ENCODE measurements at places on chromosomes 12 and 14.

GRCh38 chr12:118495296-118495695, 118.9 kb downstream of the SUDS3 start:
- no peak for DNase-seq

GRCh38 chr12:81722004-81722403, 37.1 kb downstream of the PPFIA2 start:
- no peak for DNase-seq

DNA sequence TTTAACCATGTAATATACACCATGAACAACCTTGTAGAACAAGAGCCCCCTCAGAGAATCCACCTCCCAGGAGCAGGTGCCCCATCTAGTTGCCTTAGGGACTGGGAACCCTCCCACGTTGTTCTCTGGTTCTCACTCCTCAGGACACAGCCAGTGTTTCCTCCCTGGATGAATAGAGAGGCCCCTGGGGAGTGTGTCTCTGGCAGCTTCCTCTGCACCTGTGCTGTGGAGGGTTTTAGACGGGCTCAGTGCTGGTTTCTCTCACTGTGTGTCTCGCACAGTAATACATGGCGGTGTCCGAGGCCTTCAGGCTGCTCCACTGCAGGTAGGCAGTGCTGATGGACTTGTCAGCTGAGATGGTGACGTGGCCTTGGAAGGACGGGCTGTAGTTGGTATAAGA, 581.3 kb downstream of the TMEM121 start:
- DNase-seq: no peak

DNA sequence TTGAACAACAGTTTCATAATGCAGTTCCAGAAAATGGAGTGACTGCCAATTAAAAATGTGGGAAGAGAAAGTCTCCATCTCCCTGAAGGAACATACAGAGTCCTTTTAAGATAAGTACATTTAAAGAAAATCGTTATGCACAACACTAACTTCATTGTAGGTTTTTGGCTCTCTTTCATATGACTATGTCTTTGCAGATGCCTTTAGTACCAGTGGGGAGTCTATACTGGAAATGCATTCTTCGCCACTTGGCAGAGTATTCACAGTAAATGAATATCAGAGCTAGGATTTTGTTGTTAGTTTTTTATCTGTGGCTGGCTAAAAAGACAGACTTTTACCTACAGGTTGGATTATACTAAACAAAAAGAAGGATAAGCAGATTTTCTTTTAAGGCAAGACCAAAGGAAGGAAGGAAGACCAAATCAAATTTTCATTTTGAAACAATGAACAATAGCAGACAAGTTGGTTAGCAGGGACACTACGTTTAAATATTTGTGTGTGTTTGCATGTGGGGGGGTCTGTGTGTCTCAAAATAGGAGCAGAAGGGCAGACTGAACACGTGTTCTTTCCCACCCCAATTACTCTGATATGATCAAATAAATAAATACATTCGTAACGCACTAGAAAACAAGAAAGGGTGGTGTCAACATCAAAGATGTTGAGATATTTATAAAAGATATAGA, 124.5 kb downstream of the BTG1 start:
- DNase-seq: no peak

DNA sequence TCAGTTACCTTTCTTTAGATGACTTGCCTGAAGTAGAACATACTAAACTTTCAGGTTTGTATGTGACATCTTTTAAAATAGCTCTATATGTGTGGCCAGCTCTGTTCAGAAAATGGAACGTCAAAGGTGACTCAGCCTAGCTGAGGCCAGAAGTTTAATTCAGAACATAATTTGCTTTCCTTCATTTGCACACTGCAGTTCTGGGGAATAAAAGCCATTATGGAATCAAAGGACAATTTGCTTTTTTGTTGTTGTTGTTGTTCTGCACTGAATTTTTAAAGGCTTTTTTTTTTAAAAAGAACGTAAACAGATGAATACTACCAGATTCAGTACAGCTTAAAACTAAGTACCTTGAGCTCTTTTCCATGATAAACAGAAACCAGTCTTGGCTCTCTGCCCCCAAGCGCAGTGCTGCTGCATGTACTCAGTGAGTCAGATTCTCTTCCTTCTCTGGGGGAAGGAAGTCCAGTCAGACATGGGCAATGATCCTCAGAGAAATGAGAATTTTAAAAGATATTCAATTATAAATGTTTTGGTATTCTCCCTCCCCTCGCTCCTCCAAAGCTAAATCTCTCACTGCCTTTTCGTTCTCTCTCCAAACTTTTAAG, 644.2 kb downstream of the NOVA1 start:
- no peak for DNase-seq

- no peak for DNase-seq
Measured at GRCh38 chr14:71365361-71365760, 458.1 kb downstream of the PCNX1 start.

- DNase-seq: no peak
Measured at GRCh38 chr14:91027561-91027960, 32.9 kb downstream of the RPS6KA5 start.

- DNase-seq: no peak
Measured at GRCh38 chr12:67052981-67053380, 216.2 kb upstream of the CAND1 start.

DNA sequence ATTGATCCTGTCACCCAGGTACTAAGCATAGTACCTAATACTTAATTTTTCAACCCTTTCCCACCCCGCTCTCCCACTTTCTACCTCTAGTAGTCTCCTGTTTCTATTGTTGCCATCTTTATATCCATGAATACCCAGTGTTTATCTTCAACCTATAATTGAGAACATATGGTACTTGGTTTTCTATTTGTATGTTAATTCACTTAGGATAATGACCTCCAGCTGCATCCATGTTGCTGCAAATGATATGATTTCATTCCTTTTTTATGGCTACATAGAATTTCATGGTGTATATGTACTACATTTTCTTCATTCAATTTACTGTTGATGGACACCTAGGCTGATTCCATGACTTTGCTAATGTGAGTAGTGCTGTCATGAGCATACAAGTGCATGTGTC, 547.3 kb upstream of the NOVA1 start:
- no peak for DNase-seq

- no peak for DNase-seq
Measured at GRCh38 chr14:21036751-21037150, 2.1 kb upstream of the RNASE13 start.

- DNase-seq: peak; percentile 57
Measured at GRCh38 chr12:4215229-4216186, 58.1 kb upstream of the CCND2 start.

GRCh38 chr12:89092297-89092696, 260.0 kb downstream of the DUSP6 start:
- DNase-seq: peak; percentile 57

DNA sequence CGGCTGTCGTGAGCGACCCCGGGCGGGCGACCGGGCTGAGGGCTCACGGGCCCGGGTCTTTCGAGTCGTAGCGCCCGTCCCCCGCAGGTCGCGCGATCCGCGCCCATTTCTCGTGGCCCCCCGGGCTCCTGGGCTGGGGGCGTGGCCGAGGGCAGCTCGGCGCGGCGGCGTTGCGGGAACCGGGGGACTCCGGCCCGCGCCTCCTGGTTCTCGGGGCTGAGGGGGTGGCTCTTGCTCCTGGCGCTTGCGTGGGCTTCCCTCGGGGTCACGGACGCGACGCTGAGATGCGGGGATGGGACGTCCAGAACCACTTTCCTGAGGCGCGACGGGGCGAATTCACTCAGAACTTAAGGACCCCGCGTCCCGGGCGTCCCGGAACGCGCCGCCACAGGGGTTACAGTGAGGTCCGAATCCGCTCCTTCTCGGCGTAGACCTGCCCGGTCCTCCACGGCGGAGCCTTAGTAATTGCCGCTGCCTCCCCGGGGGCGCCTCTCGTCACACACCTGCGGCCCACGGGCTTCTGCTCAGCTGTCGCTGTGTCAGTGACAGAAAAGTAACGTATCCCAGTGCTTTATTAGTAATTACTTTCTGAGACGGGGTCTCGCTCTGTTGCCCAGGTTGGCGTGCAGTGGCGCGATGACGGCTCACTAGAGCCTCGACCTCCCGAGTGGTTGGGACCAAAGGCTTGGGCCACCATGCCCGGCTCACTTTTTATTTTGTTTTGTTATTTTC, 606 bp downstream of the EP400 start:
- DNase-seq: peak; percentile 43

DNA sequence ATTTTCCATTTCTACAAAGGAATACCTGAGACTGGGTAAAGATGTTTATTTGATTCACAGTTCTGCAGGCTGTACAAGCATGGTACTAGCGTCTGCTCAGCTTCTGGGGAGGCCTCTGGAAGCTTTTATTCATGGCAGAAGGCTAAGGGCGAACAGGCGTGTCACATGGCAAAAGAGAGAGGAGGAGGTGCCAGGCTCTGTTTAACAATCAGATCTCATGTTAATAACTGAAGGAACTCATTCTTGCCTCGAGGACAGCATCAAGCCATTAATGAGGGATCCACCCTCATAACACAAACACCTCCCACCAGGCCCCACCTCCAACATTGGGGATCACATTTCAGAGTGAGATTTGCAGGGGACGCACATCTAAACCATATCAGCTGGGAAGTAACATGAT, 36.0 kb downstream of the PRB3 start:
- DNase-seq: no peak

DNA sequence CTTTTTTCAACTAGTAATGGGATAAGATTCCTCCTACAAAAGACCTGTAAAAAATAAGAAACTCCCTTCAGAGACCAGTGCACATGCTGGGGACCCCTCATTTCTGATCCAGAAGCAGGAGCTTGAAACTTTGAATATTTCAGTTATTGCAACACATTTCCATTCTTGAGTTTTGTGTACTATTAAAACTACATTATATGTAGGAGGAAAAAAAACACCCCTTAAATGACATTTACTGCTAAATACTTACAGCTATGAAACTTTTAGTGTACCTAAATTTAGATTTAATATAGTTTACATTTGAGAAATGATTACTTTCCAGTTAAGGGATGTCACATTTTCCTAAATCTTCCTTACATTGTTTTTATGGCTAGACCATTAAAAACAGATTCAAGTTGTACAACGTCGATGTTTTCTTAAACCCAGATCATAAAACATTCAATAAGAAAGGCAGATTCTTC, 4.1 kb downstream of the LRIG3 start:
- no peak for DNase-seq

DNA sequence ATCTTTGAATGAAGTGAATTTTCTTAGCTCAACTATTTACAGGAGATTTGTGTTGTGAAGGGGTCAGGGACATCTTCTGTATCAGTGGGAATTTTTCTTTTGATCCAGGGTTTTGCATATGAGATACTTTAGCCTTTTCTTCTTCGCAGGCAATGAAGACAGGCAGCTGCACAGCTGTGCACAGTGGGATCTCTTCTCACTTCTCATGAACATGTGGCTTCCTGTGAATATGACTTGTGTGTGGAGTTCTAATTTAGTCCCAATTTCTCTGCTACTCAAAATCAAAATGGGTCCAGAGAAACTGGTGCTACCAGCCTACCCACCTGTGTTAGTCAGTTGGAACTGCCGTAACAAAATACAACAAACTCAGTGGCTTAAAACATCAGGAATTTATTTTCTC, 37.8 kb downstream of the ARF6 start:
- no peak for DNase-seq

- DNase-seq: no peak
Measured at GRCh38 chr14:63901434-63902085, 48.8 kb downstream of the SYNE2 start.

- DNase-seq: no peak
Measured at GRCh38 chr12:25126101-25126500, 68.9 kb downstream of the DNAI7 start.

DNA sequence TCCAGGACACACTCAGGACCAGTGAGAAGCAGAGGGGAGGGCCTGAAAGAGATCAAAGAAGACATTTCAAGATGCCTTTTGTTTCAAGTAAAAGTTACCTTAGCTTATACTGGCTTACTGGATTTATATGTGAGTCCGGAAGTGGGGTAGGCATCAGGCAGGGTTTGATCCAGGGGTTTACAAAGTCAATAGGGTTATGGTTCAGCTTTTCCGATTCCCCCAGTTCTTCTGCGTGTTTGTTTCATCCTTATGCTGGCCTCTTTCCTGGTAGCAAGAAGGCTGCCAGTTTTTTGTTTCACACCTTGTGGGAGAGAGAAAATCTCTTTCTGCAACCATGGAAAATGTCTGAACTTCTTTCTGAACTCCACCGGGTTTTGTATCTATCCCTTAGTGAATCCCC, 126.3 kb downstream of the ESRRB start:
- no peak for DNase-seq

- DNase-seq: peak; percentile 87
Measured at GRCh38 chr12:109052414-109053323, at the start of gene USP30. Gene USP30, plus strand, starts transcription at chr12:109052576. Its CDS starts 103 bp downstream, at chr12:109052679.

GRCh38 chr12:70122804-70123203, 120.4 kb upstream of the CNOT2 start:
- no peak for DNase-seq

DNA sequence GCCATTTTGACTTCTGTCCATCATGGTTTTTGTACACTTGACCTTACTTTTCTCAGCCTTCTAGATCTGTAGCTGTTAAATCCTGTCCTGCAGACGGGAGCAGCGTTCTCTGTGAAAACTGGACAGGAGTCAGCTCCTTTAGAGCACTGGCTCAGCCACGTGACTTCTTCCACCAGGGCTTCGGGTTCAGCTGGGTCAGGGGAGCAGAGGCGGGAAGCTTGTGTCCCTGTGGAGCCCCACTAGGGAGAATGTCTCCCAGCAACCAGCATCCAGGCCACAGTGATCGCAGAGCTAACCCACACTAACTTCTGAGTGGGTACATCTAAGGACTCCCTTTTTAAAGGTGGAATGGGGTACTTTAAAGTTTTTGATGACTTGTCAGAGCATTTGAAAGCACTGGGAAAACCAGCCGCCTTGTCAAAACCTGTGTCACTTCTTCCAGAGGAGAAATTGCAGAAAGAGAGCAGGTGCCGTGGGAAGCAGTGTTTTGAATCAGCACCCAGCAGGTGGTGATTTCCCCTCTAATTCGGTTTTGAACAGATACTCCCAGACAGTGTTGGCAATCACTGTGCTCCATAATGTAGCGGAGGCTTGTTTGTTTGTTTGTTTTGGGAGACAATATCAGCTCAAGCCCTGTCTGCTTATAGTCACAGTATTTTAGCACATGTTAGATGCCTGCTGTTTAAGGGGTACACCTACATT, 17.9 kb downstream of the DERA start:
- DNase-seq: no peak

- DNase-seq: no peak
Measured at GRCh38 chr12:30361145-30361544, 334.5 kb downstream of the IPO8 start.

Measured in stimulated activated CD4-positive, alpha-beta T cell treated with anti-CD3 and anti-CD28 coated beads, Interleukin-1b, Interleukin-23, amount 100 ng/mL, for 48 hours (primary cell).